Neuronal stem cell (in vitro differentiated cells): ENCODE measurements at places on chromosomes 12 and 14.

DNA sequence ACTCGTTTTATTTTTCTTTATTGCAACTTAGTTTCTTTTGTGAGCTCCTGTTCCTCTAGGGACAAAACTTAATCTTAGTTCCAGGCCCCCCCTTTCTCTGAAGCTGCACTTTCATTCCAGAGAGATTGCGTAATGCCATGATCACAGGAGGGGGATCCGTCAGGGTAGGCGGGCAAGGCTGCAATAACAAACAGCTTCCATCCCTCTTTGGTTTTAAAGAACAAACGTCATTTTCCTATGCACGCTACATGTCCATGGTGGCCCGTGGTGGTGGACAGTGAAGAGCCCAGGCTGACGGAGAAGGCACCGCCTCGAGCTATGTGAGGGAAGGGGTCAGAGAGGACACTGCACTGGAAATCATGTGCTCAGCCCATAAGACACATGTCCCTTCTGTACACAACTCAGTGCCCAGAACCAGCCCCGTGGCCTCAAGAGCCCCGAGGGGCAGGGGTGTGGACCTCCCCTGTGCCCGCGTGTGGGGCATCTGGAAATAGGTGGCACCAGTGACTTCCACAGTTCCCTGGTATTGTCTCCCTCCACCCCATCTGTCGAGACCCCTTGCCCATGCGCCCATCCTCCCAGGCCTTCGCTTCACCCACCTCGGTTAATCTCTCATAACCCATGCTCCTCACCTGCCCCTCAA is 161.4 kb downstream of the ADGRD1 start:
- H3K27ac ChIP-seq, result no peak overlapping the region
- no peak overlapping the region for H3K4me3 ChIP-seq
- peaks cover 3% of the 10 kb centered on the region for H3K4me1 ChIP-seq
- H3K27me3 ChIP-seq, result no peaks in the 10 kb centered on the region

- no peak overlapping the region for H3K4me3 ChIP-seq
- no peaks in the 10 kb centered on the region for H3K4me1 ChIP-seq
- no peaks in the 10 kb centered on the region for H3K27me3 ChIP-seq
- no peak for DNase-seq
- no peak overlapping the region for H3K27ac ChIP-seq
Observed at GRCh38 chr12:100675432-100675831, 101.9 kb downstream of the GAS2L3 start.

- no peak overlapping the region for H3K27ac ChIP-seq
- H3K4me3 ChIP-seq, result no peak overlapping the region
- no peak for DNase-seq
Observed at GRCh38 chr12:94309373-94309772, 150.3 kb downstream of the CEP83 start.

- no peaks in the 10 kb centered on the region for H3K4me1 ChIP-seq
- H3K4me3 ChIP-seq, result no peak overlapping the region
- DNase-seq, result no peak
- H3K36me3 ChIP-seq, result no peaks in the 10 kb centered on the region
- H3K27ac ChIP-seq, result no peak overlapping the region
Observed at GRCh38 chr12:100857418-100857817, 62.8 kb downstream of the ANO4 start.

GRCh38 chr12:10397296-10397695 is 7.5 kb upstream of the KLRK1 start:
- no peaks in the 10 kb centered on the region for H3K36me3 ChIP-seq
- no peaks in the 10 kb centered on the region for H3K27me3 ChIP-seq
- no peak overlapping the region for H3K27ac ChIP-seq
- no peak overlapping the region for H3K4me3 ChIP-seq
- no peaks in the 10 kb centered on the region for H3K4me1 ChIP-seq
- DNase-seq, result no peak

GRCh38 chr12:73867147-73867546 is 670.5 kb upstream of the ATXN7L3B start:
- DNase-seq, result no peak
- no peak overlapping the region for H3K4me3 ChIP-seq
- H3K36me3 ChIP-seq, result no peaks in the 10 kb centered on the region
- H3K4me1 ChIP-seq, result peaks cover 2% of the 10 kb centered on the region

- no peaks in the 10 kb centered on the region for H3K27me3 ChIP-seq
- no peak overlapping the region for H3K27ac ChIP-seq
- no peaks in the 10 kb centered on the region for H3K36me3 ChIP-seq
- H3K4me1 ChIP-seq, result no peaks in the 10 kb centered on the region
- H3K4me3 ChIP-seq, result no peak overlapping the region
Observed at GRCh38 chr12:81843599-81843998, 84.4 kb upstream of the PPFIA2 start.

DNA sequence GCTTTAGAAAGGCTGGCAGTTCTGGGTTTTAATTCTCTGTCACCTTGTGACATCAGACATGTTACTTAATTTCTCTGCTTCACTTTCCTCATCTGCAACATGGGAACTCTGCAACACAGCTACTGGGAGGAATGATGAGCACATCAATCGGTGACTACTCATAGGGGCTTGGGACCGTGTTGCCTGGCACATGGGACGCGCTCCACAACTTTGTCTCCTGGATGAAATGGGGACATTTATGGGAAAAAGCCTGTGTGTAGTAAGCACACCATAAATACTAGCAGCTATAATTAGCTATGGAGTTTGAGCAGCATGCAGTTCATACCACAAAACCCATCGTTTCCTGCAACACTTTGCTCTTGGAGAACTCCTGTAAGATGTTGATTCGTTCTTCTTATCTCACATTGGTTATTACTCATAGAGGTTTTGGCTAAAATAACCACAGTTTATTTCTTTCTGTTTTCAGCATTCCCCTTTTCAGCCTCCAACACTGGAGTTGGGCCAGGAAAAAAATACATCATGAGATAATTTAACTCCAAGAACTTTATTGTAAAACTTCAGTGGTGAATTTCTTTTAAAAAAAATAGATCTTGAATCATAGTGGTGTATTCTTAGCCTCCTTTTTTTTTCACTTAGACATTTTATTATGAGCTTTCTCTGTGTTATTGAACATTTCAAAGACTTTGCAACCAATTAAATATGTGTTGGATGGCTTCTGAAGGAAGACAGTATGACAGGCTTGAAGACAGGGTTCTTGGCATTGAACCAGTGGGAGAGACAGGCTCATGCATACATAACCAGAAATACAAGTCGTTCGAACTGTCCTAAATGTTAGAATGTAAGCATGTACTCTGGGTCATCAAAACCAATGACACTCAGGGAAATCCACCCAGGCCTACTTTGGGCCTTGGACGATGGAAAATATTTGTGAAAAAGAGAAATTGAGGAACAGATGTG is 72.7 kb downstream of the RIN3 start:
- no peaks in the 10 kb centered on the region for H3K4me1 ChIP-seq
- no peak overlapping the region for H3K27ac ChIP-seq
- no peak for DNase-seq
- no peaks in the 10 kb centered on the region for H3K27me3 ChIP-seq
- H3K36me3 ChIP-seq, result peaks cover 10% of the 10 kb centered on the region
- H3K4me3 ChIP-seq, result no peak overlapping the region

GRCh38 chr12:93381161-93381975 is 3.6 kb downstream of the NUDT4 start:
- H3K27me3 ChIP-seq, result no peaks in the 10 kb centered on the region
- no peak overlapping the region for H3K4me3 ChIP-seq
- no peak overlapping the region for H3K27ac ChIP-seq
- no peaks in the 10 kb centered on the region for H3K36me3 ChIP-seq
- H3K4me1 ChIP-seq, result peaks cover 7% of the 10 kb centered on the region
- DNase-seq, result no peak

- no peak for DNase-seq
- H3K4me3 ChIP-seq, result no peak overlapping the region
- no peak overlapping the region for H3K27ac ChIP-seq
- no peaks in the 10 kb centered on the region for H3K4me1 ChIP-seq
Observed at GRCh38 chr14:105589161-105589925, 63.0 kb downstream of the TMEM121 start.

DNA sequence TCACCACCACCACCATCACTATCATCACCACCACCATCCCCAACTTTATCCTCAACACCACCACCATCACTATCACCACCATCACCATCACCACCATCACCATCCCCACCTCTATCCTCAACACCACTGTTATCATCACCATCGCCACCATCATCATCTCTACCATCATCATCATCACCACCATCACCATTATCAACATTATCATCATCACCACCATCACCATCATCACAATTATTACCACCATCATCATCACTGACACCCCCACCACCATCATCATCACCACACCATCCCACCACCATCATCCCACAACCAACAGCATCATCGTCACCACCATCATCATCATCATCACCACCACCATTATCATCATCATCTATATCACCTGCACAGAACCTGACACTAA is 188.4 kb upstream of the PWP1 start:
- no peaks in the 10 kb centered on the region for H3K36me3 ChIP-seq
- H3K4me1 ChIP-seq, result no peaks in the 10 kb centered on the region
- H3K27ac ChIP-seq, result no peak overlapping the region
- H3K27me3 ChIP-seq, result no peaks in the 10 kb centered on the region
- DNase-seq, result no peak
- H3K4me3 ChIP-seq, result peak overlapping the region; percentile 43

DNA sequence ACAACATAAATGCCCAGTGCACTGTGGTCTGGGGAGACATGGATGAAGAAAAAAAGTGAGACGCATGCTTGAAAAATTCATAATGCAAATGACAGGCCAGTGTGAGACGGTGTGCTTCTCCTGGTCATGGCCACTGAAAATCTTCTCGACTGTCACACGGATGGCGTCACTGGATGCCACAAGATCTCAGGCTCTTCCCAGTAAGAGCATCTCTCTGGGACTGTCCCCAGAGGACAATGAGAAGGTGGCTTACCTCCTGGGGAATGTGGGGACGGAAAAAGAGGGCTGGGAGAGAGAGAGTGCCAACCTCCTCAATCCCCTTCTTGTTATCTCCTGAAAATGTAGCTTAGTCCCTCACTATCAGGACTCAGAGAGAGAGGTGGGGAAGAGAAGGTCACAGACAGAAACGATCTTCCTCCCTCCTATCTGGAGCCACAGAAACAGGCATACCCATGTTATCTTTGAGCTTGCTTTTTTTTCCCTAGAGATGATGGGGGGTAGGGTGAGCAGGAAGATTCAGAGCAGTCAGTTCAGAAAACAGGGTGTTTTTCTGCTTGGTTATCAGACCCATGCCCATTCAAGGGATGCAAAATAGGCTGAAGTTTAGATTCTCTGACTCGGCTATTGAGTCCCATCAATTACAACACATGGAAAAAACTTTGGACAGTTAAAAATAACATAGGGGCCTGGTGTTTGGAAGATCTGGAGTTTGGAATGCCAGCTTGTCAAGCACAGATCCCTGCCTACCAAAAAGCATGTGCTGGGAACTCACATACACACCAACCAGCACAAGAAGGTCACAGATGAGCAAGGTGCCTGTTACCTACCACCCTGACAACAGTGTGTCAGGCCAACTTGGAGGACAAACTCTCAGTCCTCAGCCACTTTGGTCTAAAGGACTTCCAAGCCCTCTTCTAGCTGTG is 24.2 kb downstream of the DPF3 start:
- H3K4me3 ChIP-seq, result no peak overlapping the region
- H3K36me3 ChIP-seq, result no peaks in the 10 kb centered on the region
- no peak overlapping the region for H3K27ac ChIP-seq
- no peaks in the 10 kb centered on the region for H3K27me3 ChIP-seq
- no peak for DNase-seq

- no peak within 1 kb of the TSS for H3K27ac ChIP-seq
- peak; percentile 39 for DNase-seq
- peak within 1 kb of the TSS; percentile 69 for H3K4me3 ChIP-seq
- peaks cover 1% of the 10 kb centered on the region for H3K4me1 ChIP-seq
- no peaks in the 10 kb centered on the region for H3K36me3 ChIP-seq
- H3K27me3 ChIP-seq, result peaks cover 6% of the 10 kb centered on the region
Observed at GRCh38 chr12:14567351-14568162, at the start of gene PLBD1. Gene PLBD1 (minus strand): TSS chr12:14567883. CDS start chr12:14567696, 187 bp downstream.

DNA sequence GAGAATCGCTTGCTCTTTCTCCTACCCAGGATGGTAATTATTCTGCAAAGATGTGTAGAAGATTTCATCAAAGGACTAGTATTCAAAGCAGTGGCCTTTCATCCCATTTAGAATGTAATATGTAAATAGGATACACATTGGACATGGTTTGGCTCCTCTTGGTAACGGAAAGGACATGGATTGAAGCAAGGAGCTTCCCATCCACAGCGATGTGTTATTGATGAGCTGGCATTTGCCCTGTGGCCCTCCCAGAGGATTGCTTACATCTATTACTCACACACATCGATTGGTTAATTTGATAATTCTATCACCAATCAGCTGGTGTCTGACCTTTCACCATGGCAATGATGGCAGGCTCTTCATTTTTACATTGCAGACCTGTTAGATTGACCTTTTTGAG is 458.4 kb downstream of the EGLN3 start:
- H3K27ac ChIP-seq, result no peak overlapping the region
- H3K4me3 ChIP-seq, result no peak overlapping the region
- H3K36me3 ChIP-seq, result no peaks in the 10 kb centered on the region
- H3K27me3 ChIP-seq, result no peaks in the 10 kb centered on the region
- H3K4me1 ChIP-seq, result peaks cover 4% of the 10 kb centered on the region

GRCh38 chr12:29569132-29569757 is 71.8 kb upstream of the OVCH1 start:
- no peaks in the 10 kb centered on the region for H3K4me1 ChIP-seq
- peaks cover 3% of the 10 kb centered on the region for H3K36me3 ChIP-seq
- H3K27me3 ChIP-seq, result no peaks in the 10 kb centered on the region
- no peak overlapping the region for H3K27ac ChIP-seq
- no peak for DNase-seq

- H3K27ac ChIP-seq, result no peak overlapping the region
- DNase-seq, result no peak
- peaks cover 30% of the 10 kb centered on the region for H3K36me3 ChIP-seq
- no peak overlapping the region for H3K4me3 ChIP-seq
- H3K27me3 ChIP-seq, result no peaks in the 10 kb centered on the region
- H3K4me1 ChIP-seq, result peaks cover 2% of the 10 kb centered on the region
Observed at GRCh38 chr12:52043386-52044212, 7.6 kb upstream of the NR4A1 start.

DNA sequence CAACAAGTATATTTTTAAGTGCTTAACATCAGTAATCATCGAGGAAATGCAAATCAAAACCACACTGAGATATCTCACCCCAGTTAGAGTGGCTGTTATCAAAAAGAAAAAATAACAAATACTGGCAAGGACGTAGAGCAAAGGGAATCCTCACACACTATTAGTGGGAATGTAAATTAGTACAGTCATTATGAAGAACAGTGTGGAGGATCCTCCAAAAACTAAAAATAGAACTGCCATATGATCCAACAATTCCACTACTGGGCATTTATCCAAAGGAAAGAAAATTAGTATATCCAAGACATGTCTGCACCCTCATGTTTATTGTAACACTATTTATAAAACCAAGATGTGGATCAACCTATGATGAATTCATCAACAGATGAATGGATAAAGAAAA is 149.0 kb upstream of the PWP1 start:
- no peak overlapping the region for H3K27ac ChIP-seq
- no peak for DNase-seq
- H3K4me1 ChIP-seq, result no peaks in the 10 kb centered on the region

- no peak overlapping the region for H3K27ac ChIP-seq
- peaks cover 15% of the 10 kb centered on the region for H3K36me3 ChIP-seq
- peak; percentile 53 for DNase-seq
- no peaks in the 10 kb centered on the region for H3K4me1 ChIP-seq
Observed at GRCh38 chr12:118404876-118405521, 28.6 kb downstream of the SUDS3 start.

GRCh38 chr12:124686370-124687173 is 119.2 kb upstream of the NCOR2 start:
- DNase-seq, result no peak
- H3K27me3 ChIP-seq, result no peaks in the 10 kb centered on the region

- H3K4me1 ChIP-seq, result no peaks in the 10 kb centered on the region
- no peak overlapping the region for H3K4me3 ChIP-seq
- peaks cover 46% of the 10 kb centered on the region for H3K36me3 ChIP-seq
- H3K27me3 ChIP-seq, result no peaks in the 10 kb centered on the region
- no peak overlapping the region for H3K27ac ChIP-seq
Observed at GRCh38 chr14:102878174-102878969, 44.1 kb upstream of the AMN start.
